ENCODE measurements at places on chromosomes 4 and X.
A peak's percentile ranks its signal among the peaks of the same experiment; 100 is the strongest.

DNA sequence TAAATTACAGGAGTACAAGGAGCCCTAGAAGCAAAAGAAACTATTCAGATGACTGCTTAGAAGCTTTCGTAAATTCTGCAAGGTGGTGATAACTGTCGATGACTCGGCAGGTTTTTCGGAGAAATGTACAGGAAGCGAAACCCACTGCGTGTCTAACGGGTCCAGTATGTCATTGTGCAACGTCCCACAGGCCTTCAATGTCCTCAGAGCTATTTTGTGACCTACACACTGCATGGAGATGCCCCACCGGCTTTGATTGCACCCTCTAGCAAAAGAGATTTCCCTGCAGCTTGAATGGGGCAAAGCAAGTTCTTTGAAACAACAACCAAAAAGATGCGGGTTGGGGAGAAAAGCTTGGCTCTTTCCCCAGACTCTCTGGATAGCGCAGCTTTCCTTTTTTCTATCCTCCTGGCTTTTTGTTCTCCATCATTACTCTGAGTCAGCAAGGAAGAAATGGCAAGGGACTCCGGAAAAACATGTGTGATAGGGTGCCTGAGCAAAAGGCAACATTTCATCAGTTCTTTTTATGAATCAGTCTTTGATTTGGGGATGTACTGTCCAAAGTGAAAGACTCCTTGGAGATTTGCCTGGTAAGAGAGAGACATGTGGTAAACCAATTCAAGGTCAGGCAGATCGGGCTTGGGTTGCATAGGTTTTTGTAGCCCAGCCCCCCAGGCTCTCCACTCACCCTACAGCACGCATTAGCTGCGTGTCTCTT is 112.0 kb upstream of the TBL1X start:
- H3K4me3 ChIP-seq: peak overlapping the region; percentile 37
- no peak for DNase-seq
- peaks cover 30% of the 10 kb centered on the region for H3K4me1 ChIP-seq
- no peaks in the 10 kb centered on the region for H3K27me3 ChIP-seq
- no peaks in the 10 kb centered on the region for H3K36me3 ChIP-seq

GRCh38 chr4:80142394-80143306 is 54.7 kb upstream of the PRDM8 start:
- peak; percentile 46 for DNase-seq
- no peak overlapping the region for H3K4me3 ChIP-seq
- H3K4me1 ChIP-seq: peaks cover 14% of the 10 kb centered on the region
- H3K27ac ChIP-seq: peak overlapping the region; percentile 46

DNA sequence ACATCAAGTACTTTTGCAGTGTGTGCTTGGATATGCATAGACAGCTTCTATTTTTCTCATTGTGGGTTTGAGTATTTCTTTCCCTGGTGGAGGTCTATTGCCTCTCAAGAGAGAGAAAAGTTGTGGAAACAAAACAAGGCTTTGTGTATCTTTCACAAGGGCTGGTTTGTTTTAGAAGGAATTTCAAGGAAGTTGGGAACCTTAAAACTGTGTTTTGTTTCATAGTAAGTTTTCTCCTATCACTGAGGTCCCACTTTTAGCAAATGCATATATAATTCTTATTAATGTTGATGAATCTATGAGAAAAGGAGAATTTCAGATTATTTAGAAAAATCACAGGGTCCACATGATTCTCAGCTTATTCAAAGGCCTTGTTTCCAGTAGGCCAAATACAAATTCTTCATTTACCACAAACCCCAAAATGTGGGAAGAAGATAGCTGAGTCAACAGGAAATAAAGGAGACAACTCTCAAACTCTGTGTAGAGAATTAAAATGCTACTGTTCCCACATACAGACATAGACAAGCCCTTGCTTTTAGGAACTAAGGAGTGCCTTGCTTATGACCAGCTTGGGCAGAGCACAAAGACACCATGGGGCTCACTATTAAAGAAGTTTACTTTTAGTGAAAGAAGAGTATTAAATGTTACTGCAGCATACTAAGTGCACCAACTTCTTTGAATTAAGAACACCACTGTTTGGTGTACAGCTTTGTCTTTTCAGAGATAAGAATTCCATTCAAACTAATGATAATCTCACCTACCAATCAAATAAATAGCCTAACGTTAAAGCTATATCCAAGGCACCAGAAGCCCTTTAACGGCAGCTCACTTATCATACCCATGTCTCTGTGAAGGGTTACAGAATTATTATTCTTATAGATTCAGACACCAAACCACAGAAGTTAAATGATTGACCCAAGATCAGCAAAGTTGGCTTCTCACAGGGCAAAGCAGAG is 177.4 kb upstream of the LEF1 start:
- no peaks in the 10 kb centered on the region for H3K36me3 ChIP-seq
- no peak overlapping the region for H3K27ac ChIP-seq
- no peaks in the 10 kb centered on the region for H3K27me3 ChIP-seq
- no peak for DNase-seq

GRCh38 chrX:21741364-21741763 is 16.6 kb downstream of the SMPX start:
- H3K4me3 ChIP-seq: no peak overlapping the region
- no peak overlapping the region for H3K27ac ChIP-seq

GRCh38 chr4:130850019-130850524 is 1754.1 kb downstream of the C4orf33 start:
- H3K27ac ChIP-seq: no peak overlapping the region
- no peaks in the 10 kb centered on the region for H3K4me1 ChIP-seq
- no peak for DNase-seq
- no peak overlapping the region for H3K4me3 ChIP-seq
- H3K36me3 ChIP-seq: no peaks in the 10 kb centered on the region
- H3K27me3 ChIP-seq: no peaks in the 10 kb centered on the region

- no peaks in the 10 kb centered on the region for H3K36me3 ChIP-seq
- no peak overlapping the region for H3K27ac ChIP-seq
- no peak for DNase-seq
Measured at GRCh38 chr4:72767618-72768302, 198.7 kb upstream of the ADAMTS3 start.

DNA sequence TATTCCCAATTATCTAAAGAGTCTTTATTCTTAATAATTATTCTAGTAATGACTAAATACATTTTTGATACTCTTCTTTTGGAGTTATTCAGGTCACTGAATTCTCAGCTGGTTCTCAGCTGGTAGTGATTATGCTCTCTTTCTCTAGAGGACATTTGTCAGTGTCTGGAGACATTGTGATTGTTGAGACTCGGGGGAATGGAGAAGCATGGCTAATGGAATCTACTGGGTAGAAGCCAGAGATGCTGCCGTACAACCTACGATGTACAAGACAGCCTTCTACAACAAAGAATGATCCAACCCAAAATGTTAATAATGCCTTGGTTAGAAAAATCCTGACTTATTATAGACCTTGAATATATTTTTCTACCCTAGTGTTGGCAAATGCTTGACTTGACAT is 149.2 kb upstream of the ANKRD50 start:
- H3K4me3 ChIP-seq: no peak overlapping the region
- H3K4me1 ChIP-seq: no peaks in the 10 kb centered on the region
- no peaks in the 10 kb centered on the region for H3K27me3 ChIP-seq
- H3K27ac ChIP-seq: no peak overlapping the region
- H3K36me3 ChIP-seq: no peaks in the 10 kb centered on the region
- no peak for DNase-seq

DNA sequence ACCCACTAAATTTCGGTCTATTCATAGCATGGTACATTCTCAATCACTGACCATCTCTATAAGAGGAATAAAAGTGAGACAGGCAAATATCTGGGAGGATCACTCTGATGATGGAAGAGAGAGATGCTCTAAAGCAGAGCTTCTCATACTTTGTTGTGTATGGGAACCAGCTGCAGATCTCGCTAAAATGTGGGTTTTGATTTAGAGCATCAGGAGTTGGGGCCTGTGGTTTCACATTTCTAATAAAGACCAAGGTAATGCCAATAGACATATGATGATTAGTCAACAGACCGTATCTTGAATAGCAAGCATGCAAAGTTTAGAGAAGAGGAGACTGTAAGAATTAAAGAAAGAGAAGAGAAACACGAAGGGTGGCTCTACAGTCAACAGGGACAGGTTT is 107.4 kb upstream of the FTHL17 start:
- no peaks in the 10 kb centered on the region for H3K36me3 ChIP-seq
- no peaks in the 10 kb centered on the region for H3K27me3 ChIP-seq
- no peak for DNase-seq
- no peaks in the 10 kb centered on the region for H3K4me1 ChIP-seq

GRCh38 chrX:2500803-2501558 is at the start of the genes DHRSX and ZBED1:
TSS of gene DHRSX (minus strand) at chrX:2500976. CDS start at chrX:2500925, 51 bp downstream.
TSS of gene ZBED1 (minus strand) at chrX:2500976. CDS start at chrX:2490719, 10,257 bp downstream.
- H3K36me3 ChIP-seq: no peaks in the 10 kb centered on the region
- no peaks in the 10 kb centered on the region for H3K27me3 ChIP-seq
- H3K27ac ChIP-seq: no peak within 1 kb of the TSS
- DNase-seq: peak; percentile 9
- H3K4me3 ChIP-seq: peak within 1 kb of the TSS; percentile 71

DNA sequence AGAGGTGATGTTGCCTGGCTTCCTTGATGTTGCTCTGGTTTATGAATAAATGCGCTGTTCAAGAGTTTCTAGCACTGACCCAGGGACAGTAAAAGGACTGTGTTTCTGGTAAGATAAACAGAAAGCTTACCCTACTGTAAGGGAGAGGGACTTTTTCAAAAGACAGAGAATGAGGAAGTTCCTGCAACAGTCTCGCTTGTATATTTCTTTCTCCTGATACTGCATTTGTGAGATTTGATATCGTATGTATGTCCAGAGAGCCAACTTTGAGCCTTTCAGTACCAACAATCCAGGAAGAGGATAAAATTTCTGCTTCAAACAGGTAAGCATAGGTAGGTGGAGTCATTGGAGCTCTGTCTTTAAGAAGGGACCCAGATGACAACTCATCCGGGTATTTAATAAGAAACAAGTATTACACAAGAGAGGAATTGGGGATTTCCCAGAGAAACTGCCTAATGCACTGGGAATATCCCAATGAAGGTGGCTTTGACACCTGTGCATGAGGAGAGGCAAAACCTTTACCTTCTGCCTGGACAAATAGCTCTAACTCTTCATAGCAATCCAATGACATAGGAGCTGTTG is 773 bp downstream of the DAPP1 start:
- H3K36me3 ChIP-seq: no peaks in the 10 kb centered on the region
- H3K27ac ChIP-seq: peak overlapping the region; percentile 100
- DNase-seq: peak; percentile 7
- peaks cover 39% of the 10 kb centered on the region for H3K4me1 ChIP-seq
- no peaks in the 10 kb centered on the region for H3K27me3 ChIP-seq

- H3K4me1 ChIP-seq: no peaks in the 10 kb centered on the region
- no peaks in the 10 kb centered on the region for H3K36me3 ChIP-seq
- DNase-seq: no peak
- no peak overlapping the region for H3K4me3 ChIP-seq
- H3K27ac ChIP-seq: no peak overlapping the region
Measured at GRCh38 chr4:90198086-90198847, 71.1 kb downstream of the CCSER1 start.

DNA sequence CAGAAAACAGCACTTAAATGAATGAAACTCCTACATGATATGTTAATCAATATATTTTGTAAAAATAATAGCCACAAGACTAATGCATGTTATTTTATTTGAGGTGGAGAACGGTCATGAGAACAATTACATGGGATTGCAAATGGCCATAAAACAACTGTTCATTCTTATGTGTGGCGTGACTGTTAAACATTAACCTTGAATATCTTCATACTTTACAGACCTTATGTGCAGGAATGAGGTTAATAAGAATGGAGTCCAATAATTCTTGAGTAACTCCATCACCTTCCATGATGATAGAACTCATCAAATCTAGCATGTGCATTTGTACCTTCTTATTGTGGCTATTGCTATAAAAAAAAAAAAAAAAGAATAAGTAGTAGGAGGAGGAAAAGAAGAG is 55.3 kb downstream of the PDS5A start:
- peaks cover 2% of the 10 kb centered on the region for H3K36me3 ChIP-seq
- H3K27me3 ChIP-seq: no peaks in the 10 kb centered on the region
- 0 out of 2 replicates have a peak overlapping the region, but pooled peaks have one; percentile 22 for H3K27ac ChIP-seq
- no peaks in the 10 kb centered on the region for H3K4me1 ChIP-seq
- H3K4me3 ChIP-seq: no peak overlapping the region

GRCh38 chrX:153190381-153190780 is 11.3 kb downstream of the MAGEA1 start:
- no peak overlapping the region for H3K4me3 ChIP-seq
- H3K36me3 ChIP-seq: no peaks in the 10 kb centered on the region
- no peak for DNase-seq
- no peaks in the 10 kb centered on the region for H3K4me1 ChIP-seq
- H3K27ac ChIP-seq: no peak overlapping the region

DNA sequence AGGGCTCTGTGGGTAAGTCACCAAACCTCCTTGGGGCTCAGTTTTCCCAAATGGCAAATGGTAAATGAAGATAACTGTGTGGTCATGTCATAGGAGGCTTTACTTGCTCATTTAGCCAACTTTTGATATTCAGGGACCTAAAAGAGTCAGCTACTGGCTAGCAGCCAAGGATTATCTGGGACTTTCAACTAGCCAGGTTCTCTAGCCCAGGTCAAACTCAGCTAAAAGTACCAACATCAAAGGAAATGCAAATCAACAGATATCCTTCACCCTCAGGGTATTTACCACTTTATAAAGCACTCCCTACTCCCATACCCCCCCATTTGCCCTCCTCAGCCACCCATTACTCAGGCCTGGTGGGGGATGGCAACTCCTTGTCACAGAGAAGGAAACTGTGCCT is 7.5 kb downstream of the AMER1 start:
- H3K4me1 ChIP-seq: no peaks in the 10 kb centered on the region
- no peaks in the 10 kb centered on the region for H3K27me3 ChIP-seq
- DNase-seq: no peak
- no peaks in the 10 kb centered on the region for H3K36me3 ChIP-seq
- no peak overlapping the region for H3K27ac ChIP-seq
